ENCODE measurements at places on chromosomes 13 and 19.

DNA sequence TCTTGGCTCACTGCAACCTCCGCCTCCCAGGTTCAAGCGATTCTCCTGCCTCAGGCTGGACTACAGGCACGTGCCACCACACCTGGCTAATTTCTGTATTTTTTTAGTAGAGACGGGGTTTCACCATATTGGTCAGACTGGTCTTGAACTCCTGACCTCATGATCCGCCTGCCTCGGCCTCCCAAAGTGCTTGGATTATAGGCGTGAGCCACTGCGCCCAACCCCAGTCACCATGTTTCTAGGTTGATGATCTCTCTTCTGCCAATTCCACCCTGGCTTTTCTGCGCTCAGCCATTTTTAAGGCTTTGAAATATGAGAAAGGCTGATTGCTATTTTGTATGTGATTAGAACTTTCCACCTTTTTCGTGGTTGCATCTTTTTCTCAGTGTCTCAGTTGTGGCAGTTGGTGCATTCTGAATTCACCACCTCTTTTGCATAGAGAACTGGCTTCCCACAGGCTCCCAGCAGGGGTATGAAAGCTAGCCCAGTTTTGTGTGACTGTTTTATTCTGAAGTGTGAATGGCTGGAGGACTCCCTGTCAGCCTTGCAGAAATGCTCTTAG lies 15.5 kb downstream of the CEACAM1 start:
- no peak for DNase-seq

- no peak for DNase-seq
Observed at GRCh38 chr13:112928020-112928971, 40.7 kb upstream of the MCF2L start.

GRCh38 chr19:12544401-12544876 lies 6.8 kb downstream of the ZNF564 start:
- no peak for DNase-seq

DNA sequence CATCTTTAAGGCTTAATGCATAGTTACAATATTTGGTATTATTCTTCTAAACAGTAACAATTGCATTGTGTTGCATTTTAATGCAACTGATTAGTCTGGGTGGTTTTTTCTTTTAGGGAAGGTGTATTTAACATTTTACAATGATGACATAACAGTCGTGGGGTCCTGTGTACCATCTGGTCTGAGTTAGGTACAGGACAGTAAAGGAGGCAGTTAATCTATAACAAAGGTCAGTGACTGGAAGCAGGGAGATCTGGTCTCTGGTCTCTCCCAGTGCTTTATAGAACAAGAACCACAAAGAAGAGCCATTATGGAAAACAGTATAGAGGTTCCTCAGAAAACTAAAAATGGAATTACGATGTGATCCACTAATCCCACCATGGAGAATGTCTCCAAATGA lies 2.7 kb upstream of the OR7G2 start:
- DNase-seq = no peak

DNA sequence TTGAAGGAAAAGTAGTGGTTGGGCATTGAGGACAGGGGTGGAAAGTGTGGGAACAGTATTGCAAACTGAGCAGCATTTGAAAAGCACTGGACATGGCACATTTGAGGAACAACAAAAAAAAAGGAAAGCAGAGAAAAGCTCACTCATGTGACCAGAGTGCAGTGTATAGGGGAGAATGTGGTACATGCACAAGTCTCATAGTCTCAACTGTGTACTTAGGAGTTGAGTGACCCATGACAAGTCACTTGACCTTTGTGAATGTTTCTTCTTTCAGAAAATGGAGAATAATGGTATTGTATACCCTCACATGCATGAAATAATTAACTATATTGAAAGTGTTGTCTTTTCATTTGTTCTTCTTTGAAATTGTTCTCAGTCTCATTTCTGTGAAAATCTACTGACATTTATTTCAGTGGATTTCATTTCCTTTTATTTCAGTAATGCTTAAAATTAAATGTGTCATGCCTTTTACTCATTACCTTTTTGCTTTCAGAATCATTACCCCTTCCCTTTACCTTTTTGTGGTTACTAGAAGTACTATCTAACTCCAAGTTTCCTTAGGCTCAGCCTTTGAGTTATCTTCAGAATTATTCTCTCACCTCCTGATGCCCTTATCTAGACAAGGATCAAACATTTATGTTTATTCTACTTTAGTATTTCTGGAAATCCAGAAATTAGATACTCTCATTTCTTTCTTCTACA lies 79.1 kb upstream of the MLNR start:
- DNase-seq = no peak

DNA sequence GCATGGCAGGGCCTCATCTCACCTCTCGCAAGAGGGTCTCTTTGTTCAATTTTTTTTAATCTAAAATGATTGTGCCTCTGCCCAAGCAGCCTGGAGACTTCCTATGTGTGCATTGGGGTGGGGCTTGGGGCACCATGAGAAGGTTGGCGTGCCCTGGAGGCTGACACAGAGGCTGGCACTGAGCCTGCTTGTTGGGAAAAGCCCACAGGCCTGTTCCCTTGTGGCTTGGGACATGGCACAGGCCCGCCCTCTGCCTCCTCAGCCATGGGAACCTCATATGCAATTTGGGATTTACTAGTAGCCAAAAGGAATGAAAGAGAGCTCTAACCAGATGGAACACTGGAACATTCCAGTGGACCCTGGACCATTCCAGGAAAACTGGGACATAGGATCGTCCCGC lies 8.0 kb downstream of the FXYD3 start:
- no peak for DNase-seq

GRCh38 chr19:58277748-58278540 lies 811 bp upstream of the ZNF8 start:
- DNase-seq = no peak

GRCh38 chr13:106755542-106755941 lies 187.6 kb upstream of the ARGLU1 start:
- no peak for DNase-seq

GRCh38 chr13:34104853-34105252 lies 286.9 kb downstream of the RFC3 start:
- no peak for DNase-seq

GRCh38 chr19:519449-519865 lies 12.1 kb upstream of the CDC34 start:
- no peak for DNase-seq

GRCh38 chr13:33978653-33979052 lies 160.7 kb downstream of the RFC3 start:
- DNase-seq = no peak

- DNase-seq = no peak
Observed at GRCh38 chr13:98972627-98973026, 5.2 kb downstream of the DOCK9 start.

GRCh38 chr19:55546011-55546410 lies 668 bp upstream of the SBK3 start:
- no peak for DNase-seq

DNA sequence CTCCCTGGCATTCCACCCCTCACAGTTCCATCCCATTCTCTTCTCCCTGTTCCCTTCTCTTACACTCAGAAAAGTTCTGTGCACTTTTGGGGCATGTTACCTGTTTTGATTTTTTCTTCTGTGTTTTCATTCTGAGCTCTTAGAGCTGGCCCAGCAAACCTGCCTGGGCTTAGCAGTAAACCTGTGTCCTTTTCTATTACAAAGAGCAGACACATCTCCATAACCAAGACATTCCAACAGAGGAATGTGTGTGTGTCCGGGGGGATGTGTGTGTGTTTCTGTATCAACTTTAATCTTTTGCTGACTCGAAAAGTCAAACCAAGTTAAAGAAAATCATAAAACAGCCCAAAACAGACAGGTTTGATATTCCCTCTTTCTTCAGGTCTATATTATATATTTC lies 49.1 kb upstream of the SOX21 start:
- no peak for DNase-seq

GRCh38 chr19:2423071-2423914 lies 4.1 kb downstream of the TIMM13 start:
- no peak for DNase-seq

GRCh38 chr19:34418300-34418699 lies 9.9 kb upstream of the UBA2 start:
- no peak for DNase-seq

DNA sequence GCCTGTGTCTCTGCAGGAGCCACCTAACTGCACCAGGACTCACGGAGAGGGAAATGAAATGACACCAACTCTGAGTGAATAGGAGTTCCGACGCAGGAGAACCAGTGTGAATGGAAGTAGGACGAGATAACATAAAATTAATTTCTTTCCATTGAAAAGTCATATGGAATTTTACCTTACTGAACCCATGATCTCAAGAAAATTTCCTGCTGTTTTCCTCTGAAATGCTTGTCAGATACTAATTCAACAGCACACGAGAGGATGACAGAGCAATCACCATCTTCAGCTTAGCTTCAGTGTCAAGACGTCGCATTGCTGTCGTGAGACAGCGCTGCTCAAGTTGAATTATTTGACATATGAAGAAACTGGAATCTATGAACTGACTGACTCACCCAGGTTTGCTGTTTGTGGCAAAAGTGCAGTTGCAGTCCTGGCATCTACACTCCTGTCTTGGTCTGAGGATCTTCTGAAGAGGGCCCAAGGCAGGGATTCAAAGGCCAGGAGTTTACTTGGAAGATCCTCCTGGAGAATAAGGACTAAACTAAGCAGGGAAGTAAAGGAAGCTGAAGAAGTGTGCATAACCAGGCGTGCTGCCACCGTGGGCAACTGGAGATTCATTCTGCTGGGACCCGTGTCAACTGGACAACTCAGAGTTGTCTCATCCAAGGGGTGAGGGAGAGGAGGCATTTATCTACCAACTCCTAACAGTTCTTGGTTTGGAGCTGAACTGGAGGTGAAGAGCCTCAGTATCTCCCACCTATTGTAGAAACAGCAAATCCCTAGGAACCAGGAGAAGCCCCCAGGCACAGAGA lies 214.4 kb upstream of the IRS2 start:
- no peak for DNase-seq

DNA sequence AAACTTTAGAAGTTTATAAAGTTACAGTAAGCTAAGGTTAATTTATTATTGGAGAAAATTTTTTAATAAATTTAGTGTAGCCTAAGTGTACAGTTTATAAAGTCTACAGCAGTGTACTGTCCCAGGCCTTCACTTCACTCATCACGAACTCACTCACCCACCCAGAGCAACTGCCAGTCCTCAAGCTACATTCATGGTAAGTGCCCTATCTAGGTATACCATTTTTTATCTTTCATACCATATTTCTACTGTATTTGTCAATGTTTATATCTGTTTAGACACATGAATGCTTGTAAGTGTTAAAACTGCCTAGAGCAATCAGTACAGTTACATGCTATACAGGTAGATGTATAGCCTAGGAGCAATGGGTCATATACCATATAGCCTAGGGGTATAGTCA lies 12.5 kb downstream of the INTS6 start:
- no peak for DNase-seq

DNA sequence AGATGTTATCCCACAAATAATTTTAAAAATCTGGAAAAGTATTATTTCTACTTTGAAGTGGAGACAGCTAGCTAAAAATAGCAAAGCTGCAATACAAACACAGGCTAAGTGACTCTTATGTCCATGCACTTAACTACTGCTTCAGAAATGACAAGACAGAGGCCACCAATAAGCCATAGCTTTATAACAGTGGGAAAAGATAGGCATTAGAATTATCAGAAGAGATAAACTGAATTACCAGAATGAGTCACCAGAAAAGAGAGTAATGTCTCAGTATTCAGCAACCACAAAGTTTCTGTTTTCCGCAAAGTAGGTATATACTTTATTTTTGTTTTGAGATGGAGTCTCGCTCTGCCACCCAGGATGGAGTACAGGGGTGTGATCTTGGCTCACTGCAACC lies 17.1 kb downstream of the CLN5 start:
- DNase-seq = no peak

DNA sequence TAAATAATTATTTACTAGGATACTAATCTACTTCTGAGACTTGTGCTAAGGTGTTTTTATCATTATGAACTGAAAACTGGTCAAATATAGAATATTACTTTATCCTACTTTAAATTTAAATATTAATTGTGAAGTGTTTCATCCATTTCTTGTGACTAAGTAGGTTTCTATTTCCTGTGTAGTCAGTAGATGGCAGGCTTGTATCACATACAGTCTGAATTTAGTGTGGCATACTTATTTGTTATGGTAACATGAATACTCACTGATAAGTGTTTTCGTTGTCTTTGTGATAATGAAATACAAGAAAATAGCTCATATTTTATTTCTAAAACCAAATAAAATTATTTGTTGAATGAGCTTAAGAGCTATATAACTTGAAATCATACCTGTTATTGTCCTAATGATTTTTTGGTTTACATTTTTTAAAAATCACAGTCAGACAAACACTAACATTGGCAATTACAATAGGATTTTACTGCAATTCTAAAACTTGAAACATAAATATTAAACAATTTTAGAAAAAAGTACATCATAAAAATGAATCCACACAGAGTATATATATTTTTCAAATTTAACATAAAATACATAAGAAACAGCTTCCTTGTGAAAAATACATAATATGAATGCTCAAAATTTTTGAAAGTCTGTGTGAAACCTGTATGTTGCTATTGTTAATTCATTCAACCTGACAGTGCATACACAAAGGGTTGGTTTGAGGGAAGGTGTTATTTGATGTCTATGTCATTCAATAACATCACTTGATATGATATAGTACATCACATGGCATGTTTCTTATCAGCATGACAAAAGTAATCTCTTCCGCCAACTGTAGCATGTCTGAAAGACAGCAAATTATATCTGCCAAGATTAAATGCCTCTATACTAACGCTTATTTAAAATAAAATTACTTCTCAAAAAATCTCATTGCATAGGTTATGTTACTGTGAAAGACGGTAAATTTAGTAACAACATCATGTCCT lies 904.8 kb upstream of the PCDH20 start:
- no peak for DNase-seq

GRCh38 chr13:59671881-59672280 lies 491.8 kb downstream of the DIAPH3 start:
- no peak for DNase-seq

DNA sequence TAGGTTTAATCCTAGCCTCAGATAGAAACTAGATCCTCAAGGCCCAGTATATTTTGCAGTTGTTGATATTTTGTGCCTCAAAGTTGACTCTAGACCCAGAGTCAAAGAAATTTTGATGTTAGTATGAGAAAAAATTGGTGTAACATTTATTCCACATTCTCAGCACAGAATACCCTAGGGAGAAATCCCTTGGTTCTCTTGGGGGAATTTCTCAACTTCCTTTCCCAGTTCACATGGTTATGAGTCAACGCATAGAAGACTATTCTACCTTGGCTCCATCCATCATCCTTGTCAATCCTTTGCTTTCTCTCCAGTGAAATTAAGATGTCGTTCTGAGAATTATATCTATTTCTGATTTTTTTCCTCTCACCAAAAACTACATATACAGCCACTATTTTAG lies 145.3 kb downstream of the POSTN start:
- DNase-seq = no peak

DNA sequence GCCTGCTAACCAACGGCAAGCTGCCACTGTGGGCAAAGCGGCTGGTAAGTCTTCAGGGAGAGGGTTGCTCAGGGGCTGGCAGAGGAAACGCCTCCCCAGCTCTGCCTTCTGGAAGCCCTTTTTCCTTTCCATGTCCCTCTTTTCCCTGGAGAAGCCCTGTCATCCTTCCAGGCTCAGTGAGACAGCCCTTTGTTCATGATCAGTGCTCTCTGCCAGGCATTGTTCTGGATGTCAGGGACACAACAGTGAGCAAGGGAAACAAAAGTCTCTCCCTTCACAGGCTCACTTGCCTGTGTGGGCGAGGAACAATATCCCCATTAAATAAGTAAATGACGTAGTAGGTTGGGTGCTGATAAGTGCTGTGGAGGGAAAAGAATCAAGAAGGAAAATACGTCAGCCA lies 13.9 kb upstream of the OVOL3 start:
- DNase-seq = no peak

Measured in NCI-H446 treated with DMSO at 0.1 percent for 48 hours (cell line).